ENCODE measurements at places on chromosomes 1 and 21.

DNA sequence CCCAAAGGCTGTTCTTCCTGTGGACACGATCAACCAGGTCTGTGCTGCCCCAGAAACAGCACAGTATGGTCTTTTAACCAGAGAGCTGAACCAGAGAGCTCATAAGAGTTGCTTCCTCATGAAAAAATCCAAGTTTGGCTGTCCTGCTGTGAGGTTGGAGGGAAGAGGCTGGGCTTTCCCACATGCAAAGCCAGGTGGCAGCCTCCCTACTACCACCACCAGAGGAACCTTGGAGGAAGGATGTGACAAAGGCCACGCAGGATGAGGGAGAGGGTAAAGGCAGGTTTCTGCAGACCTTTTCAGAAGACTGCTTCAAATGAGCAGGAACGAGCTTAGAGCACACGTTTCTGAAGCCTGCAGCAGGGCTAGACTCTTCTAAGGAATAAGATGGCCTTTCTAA lies 27.1 kb downstream of the FAM78B start:
- DNase-seq: no peak

DNA sequence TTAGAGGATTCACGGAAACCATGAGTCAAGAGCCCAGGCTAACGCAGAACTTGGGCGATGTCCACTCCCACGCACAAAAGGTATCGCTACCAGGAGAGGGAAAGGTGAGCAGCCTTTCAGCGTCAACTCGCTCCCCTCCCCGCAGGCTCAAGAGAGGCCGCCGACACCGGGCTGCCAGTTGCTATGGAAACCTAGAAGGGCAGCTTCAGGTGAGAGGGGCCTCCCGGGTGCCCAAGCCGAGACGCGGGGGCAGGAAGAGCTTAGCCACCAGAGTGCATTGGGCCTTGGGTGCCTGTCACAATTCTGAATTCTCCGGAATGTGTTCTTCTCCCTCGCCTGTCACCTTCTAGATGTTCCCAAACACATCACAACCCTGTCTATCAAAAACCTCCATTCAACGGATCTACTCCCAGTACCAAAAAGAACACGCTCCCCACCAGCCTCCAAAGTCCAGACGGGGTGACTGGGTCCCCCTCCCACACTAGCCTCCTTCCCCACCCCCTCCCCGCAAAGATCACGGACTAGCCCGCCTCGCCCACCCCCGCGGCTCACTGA lies 694 bp downstream of the MEAF6 start:
- no peak for DNase-seq

DNA sequence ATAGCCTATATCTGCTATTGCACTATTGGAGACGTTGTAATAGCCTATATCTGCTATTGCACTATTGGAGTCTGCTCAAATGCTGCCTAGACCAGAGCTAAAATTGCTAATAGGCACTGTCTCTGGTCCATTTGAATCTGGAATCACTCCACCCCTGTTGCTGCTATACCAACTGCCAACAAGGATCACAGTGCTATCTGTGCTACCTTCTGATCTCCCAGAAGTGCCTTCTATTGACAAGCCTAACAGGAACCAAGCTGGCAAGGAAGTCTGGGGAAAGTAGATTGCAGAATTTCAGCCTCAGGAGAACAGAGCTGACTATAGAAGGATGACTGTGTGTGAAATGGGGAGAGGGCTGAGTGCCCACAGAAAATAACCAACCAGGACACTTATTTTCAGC lies 15.9 kb downstream of the RWDD3 start:
- DNase-seq: no peak

DNA sequence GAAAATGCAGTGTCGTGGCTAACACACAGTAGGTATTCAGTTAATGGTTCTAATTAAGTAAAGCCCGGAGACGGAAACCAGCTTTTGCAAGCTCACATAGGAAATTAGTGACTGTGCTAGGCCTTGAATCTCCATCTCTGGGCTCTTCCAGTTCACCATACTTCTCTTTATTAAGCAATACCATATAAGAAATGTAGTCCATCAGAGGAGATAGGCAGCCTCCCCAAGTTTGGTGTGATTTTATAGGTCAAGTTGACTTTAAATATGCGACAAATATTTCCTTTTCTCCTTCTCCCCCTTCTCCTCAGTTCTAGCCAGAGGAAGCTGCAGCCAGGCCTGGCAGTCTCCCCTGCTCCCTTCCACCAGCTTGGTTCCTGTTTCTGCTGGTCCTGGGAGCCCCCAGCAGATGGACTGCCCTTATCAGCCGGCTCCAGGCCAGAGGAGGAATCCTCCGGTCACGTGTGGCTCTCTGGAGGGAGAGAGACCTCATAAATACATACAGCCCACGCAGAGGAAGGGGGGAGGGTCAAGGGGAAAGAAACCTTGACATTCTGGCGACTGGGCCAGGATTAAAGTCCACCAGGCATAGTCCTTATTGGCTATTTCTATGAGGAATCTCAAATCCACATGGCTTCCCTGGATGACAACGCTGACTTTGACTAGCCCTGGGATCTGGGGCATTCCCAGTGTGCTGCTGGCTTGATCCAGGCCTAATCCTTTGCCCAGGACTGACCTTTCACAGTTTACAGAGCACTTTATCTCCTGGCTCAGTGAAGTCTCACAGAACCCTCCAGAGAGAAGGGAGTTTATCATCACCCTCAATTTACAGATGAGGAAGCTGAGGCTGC lies 115.1 kb upstream of the JUN start:
- DNase-seq: no peak

GRCh38 chr1:1600861-1601563 lies 1.1 kb upstream of the FNDC10 start:
- no peak for DNase-seq

- no peak for DNase-seq
Measured at GRCh38 chr1:170993151-170993550, 57.8 kb downstream of the MROH9 start.

DNA sequence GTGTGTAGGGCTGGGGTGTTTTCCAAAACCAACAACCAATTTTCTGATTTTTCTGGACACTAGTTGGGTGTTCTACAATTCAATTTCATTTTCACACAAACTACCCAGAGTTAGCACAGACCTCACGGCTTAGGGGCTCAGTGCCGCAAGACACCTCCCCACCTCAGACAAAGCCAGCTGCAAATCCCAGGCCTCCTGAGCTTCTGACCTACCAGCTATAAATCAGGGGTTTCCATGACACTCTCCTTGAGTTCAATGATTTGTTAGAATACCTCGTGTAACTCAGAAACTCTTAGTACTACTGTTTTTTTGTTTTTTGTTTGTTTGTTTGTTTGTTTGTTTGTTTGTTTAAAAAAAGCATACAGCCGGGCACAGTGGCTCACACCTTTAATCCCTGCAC lies 28.7 kb upstream of the FAM89A start:
- no peak for DNase-seq

- DNase-seq: no peak
Measured at GRCh38 chr1:33866281-33866680, 2.4 kb downstream of the HMGB4 start.

GRCh38 chr1:20154301-20154831 lies 15.2 kb downstream of the PLA2G2F start:
- no peak for DNase-seq

GRCh38 chr1:47175227-47175934 lies 14.5 kb downstream of the PDZK1IP1 start:
- no peak for DNase-seq

DNA sequence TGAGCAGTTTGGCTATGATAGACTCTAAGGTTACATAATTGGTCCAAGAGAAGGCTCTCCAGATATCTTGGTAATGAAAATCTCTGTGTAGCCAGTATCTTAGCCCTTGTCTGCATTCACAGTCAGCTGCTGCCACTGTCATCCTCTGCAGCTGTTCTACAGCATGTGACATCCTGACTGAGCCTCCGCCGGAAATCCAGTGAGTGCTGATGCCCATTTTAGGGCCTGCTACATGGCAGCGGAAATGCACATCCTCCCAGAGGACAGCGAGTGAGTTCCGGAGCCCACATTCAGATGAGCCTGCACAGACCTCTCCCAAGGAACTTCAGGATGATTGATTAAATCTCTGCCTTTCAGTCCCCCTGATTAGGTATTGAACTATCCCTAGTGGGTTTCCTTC lies 237.1 kb downstream of the HHIPL2 start:
- DNase-seq: no peak

DNA sequence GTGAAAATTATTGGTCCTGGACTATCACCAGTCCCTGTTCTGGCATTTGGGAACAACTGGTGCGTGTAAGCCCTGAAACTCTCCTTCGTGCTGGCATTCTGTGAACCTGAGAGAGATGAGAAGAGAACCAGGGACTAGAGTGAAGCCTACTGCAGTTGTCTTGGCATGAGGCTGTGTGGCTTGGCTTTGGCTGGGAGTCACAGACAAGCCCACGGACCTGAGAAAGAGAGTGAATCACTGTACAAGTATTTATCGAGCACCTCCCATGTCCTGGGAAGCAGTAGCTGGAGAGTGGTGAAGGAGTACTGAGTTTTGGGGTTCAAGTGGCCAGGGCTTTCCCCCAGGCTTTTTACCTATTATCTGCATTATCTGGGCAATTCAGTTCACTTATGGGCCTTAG lies 63.3 kb downstream of the FGGY start:
- DNase-seq: no peak

- no peak for DNase-seq
Measured at GRCh38 chr1:152501704-152502103, 8.9 kb upstream of the LCE5A start.

DNA sequence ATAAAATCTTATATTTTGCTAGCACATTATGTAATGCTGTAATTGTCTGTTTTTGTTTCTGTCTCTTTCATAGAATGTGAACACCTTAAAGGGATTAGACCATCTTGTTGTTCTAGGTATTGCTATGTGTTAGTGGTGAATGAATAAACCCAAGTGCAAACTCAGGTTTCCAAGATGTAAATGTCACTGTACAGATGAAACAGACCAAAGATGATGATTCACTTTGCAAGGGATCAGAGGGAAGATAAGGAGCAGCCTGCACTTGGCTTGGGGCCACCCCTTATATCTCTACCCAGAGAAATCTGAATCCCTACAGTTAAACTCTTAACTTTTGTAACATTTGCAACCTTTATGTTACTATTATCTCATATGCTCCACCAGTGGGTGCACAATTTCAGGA lies 25.4 kb downstream of the UROD start:
- no peak for DNase-seq

DNA sequence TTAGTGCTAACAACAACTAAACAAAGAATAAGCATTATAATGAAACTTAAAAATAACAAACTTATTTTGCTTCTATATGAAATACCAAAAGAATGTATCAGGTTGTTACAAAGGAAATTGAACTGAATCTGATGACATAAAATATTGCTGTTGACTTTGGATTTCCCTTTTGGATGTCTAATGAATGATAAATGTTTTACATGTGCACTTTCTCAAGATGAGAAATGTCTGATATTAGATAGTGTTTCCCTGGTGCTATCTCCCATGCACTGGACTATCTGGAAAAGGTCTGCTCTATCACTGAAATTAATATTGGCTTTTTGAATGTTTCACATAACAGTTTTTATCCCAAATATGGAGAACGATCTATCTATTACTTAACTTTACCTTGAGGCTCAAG lies 179.9 kb downstream of the HMCN1 start:
- DNase-seq: no peak

DNA sequence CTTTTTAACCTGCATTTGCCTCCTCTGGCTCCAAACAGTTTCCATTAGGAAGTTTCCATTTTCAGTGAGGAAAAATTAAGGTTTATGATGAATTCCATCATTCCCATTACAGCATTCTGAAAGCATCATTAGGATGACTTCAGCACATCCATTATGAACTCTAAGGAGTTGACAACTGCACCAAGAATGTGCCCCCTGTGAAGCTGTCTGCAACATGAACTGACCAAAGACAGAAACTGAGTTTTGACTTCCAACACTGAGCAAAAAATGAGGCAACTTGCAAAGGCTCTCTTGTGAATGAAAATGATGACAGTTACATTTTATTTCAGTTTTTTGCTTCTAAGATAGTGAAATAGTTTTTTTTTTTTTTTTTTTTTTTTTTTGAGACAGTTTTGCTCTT lies 18.3 kb upstream of the KCNE1 start:
- DNase-seq: no peak

DNA sequence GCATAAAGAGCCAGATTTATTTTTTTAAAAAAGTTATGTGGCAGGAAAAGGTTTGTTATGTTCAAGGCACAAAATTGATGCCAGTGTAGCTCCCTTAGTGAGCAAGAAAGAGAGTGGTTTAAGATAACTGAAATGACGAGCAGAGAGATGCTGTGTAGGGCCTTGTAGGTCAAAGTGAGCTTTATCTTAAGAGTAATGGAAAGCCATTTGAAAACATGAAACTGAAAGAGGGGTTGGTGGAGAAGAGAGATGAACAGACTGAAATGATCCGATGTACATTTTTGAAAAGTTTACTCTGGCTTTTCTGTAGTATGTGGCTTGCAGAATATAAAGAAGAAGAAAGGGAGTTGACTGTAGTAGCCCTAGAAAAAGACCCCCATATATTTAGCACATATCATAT lies 383.6 kb downstream of the PLA2G4A start:
- no peak for DNase-seq

DNA sequence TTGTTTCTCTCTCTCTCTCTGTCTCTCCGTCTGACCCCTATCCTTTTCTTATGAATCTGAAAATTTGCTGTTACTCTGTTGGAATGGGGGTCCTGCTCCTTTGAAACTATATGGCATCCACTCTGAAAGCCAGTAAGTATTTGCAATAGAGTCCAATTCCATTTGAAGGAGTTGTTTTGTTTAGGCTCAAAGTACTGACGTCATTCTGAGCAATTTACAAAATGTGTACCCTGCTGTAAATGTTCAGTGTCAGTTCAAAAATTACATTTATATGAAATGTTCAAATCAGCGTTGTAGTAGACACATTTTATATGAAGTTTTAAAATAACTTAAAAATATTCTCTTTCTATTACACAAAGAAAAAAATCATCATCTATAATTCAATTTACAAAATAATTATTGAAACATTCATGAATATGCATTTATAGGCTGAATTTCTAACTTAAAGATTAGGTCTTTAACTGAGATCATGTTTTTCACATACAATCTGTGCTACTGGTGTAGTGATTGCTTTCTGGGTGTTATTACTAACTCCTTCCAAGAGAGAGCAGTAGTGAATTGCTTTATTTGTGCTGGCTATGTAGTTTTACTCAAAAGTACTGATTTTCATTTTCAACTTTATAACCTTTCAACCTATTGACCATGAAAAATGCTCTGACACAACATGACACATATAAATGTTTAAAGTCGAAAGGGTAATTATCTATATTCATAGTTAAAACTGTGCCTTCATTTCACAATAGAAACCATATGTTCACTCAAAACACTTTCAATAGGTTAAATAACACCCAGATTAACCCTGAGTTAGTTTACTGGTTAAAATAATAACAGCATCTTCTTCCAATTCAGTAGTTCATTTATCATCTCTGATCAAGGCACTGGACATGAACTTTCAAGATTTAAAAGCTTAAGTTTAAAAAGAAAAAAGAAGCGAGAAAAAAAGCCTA lies 253.1 kb upstream of the ADGRL4 start:
- DNase-seq: no peak

- no peak for DNase-seq
Measured at GRCh38 chr1:225651376-225651871, 1.5 kb downstream of the ENAH start.

- no peak for DNase-seq
Measured at GRCh38 chr1:206923009-206923960, 1.5 kb upstream of the FCMR start.

GRCh38 chr1:33957854-33958253 lies 94.0 kb downstream of the HMGB4 start:
- DNase-seq: no peak

- no peak for DNase-seq
Measured at GRCh38 chr1:37719572-37720195, 27.4 kb downstream of the CDCA8 start.

GRCh38 chr1:240092301-240093119 lies 827 bp downstream of the FMN2 start:
- no peak for DNase-seq

- no peak for DNase-seq
Measured at GRCh38 chr21:46325073-46325912, 1.3 kb downstream of the PCNT start.
